Peyer's patch (tissue), 4 donors: ENCODE measurements at places on chromosomes 7 and 10.

GRCh38 chr7:39696631-39697030 is 73.3 kb downstream of the RALA start:
- H3K27me3 ChIP-seq = no peaks in the 10 kb centered on the region
- no peak overlapping the region for H3K27ac ChIP-seq
- H3K4me3 ChIP-seq = no peak overlapping the region
- no peaks in the 10 kb centered on the region for H3K36me3 ChIP-seq
- no peak for DNase-seq

GRCh38 chr10:42830237-42830636 is 47.6 kb downstream of the BMS1 start:
- no peaks in the 10 kb centered on the region for H3K36me3 ChIP-seq
- H3K4me1 ChIP-seq = no peaks in the 10 kb centered on the region
- no peak for DNase-seq
- no peaks in the 10 kb centered on the region for H3K27me3 ChIP-seq

GRCh38 chr10:76150139-76150875 is 718.9 kb downstream of the LRMDA start:
- DNase-seq = no peak
- H3K36me3 ChIP-seq = no peaks in the 10 kb centered on the region
- no peaks in the 10 kb centered on the region for H3K27me3 ChIP-seq
- H3K4me3 ChIP-seq = no peak overlapping the region

GRCh38 chr7:23696916-23697441 is 13.0 kb upstream of the STK31 start:
- H3K4me3 ChIP-seq = no peak overlapping the region
- H3K27ac ChIP-seq = no peak overlapping the region
- H3K27me3 ChIP-seq = no peaks in the 10 kb centered on the region

DNA sequence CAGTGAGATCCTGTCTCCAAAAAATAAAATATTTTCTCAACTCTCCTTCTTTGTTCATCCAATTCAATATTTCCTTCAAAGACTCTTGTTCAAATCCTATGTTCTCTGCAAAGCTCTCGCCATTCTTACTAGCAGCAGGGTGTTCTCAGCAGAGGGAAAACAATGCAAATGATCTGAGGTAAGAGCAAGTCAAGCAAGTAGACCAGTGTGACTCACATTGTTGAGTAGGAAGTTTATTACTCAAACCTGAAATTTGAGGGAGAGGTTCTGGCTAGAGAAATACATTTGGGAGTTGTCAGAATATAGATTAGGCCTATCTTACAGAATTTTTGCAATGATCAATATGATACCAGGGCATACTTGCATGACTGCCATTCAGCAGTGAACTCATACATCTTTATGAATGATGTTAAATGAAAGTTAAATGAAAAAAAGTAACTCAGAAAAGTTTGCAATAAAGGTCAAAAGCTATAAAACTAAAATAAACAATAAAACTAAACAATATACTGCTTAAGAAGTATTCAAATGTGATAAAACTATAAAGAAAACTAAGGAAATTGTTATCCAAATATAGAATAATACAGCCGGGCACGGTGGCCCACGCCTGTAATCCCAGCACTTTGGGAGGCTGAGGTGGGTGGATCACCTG is 5.8 kb downstream of the IDE start:
- no peak overlapping the region for H3K4me3 ChIP-seq
- H3K36me3 ChIP-seq = no peaks in the 10 kb centered on the region
- no peak for DNase-seq
- no peaks in the 10 kb centered on the region for H3K4me1 ChIP-seq

DNA sequence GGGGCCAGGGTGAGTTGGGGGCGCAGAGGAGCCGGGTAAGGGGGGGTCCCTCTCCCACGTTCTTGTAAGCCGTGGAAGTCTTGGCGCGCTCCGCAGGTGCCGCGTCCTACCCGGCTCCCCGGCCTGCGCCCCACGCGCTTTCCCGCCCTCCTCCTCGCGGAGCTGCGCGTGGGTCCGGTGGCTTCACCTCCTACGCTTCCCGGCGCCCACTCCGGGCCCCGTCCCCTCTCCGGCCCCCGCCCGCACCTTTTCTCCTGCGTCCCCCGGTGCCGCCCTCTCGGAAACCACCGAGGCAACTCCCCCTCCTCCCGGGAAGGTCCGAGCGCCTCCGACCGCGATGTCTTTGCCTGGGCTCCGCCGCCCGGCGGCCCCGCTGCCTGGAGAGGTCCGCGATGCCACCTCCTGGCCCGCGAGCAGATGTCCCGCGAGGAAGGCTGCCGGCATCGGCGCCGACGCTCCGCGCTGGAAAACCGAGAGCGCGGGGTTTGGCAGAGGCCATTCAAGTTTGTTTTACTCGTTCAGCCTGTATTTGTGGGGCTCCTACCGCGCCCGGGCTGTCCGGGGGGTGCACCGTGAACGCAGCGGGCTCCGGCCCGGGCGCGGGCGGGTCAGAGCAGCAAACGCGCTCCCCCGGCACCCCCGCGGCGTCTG is 2.4 kb upstream of the NKX6-2 start:
- no peak overlapping the region for H3K4me3 ChIP-seq
- H3K4me1 ChIP-seq = no peaks in the 10 kb centered on the region
- no peak for DNase-seq
- no peaks in the 10 kb centered on the region for H3K27me3 ChIP-seq
- H3K36me3 ChIP-seq = peaks cover under 1% of the 10 kb centered on the region

- no peak overlapping the region for H3K4me3 ChIP-seq
- no peaks in the 10 kb centered on the region for H3K36me3 ChIP-seq
- no peaks in the 10 kb centered on the region for H3K4me1 ChIP-seq
- no peaks in the 10 kb centered on the region for H3K27me3 ChIP-seq
- H3K27ac ChIP-seq = no peak overlapping the region
Observed at GRCh38 chr10:64363687-64364086, 842.5 kb downstream of the REEP3 start.

GRCh38 chr7:133625046-133625445 is 372.2 kb downstream of the EXOC4 start:
- H3K36me3 ChIP-seq = no peaks in the 10 kb centered on the region
- H3K27ac ChIP-seq = no peak overlapping the region
- no peak for DNase-seq
- no peaks in the 10 kb centered on the region for H3K27me3 ChIP-seq
- no peak overlapping the region for H3K4me3 ChIP-seq

GRCh38 chr7:150944066-150945042 is 33.8 kb downstream of the KCNH2 start:
- no peak for DNase-seq
- H3K4me1 ChIP-seq = no peaks in the 10 kb centered on the region
- H3K27me3 ChIP-seq = no peaks in the 10 kb centered on the region
- no peaks in the 10 kb centered on the region for H3K36me3 ChIP-seq

DNA sequence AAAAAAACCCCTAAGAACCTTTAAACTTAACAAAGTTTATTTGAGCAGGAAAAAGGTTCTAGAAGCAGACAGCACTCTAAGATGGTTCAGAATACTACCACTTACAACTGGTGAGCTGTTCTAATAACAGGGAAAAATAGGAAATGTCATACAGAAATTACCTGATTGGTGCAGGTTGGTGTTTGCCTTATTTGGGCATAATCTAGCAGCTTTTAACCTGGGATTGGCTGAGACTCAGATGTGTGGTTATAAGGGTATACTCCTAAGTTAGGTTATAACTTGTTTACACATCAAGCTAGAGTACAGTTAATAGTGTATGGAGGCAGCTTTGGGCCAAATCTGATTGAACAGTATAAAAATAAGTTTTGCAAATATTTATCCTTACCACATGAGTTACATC is 59.8 kb downstream of the MAPK8 start:
- no peaks in the 10 kb centered on the region for H3K27me3 ChIP-seq
- H3K27ac ChIP-seq = no peak overlapping the region
- no peaks in the 10 kb centered on the region for H3K36me3 ChIP-seq

DNA sequence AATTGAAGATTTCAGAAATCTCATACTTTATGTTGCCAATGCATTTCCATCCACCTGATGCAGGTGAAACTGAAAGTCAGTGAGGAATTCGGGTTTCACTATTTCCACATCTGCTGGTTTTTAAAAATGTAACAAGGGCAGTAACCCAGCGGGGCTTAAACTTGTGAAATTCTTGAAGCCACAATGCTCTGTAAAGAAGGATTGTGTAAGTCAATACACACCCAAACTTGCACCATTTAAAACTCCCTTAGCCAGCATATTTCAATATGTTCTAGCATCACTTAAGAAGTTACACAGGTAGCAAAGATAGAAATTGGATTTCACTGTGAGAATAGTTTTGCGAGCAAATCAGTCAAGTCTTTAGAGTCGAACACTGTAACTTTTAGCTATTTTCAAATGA is 386.1 kb downstream of the PLXDC2 start:
- H3K4me3 ChIP-seq = no peak overlapping the region
- H3K27me3 ChIP-seq = no peaks in the 10 kb centered on the region
- no peaks in the 10 kb centered on the region for H3K4me1 ChIP-seq

- no peaks in the 10 kb centered on the region for H3K4me1 ChIP-seq
- peak overlapping the region; percentile 96 for H3K27ac ChIP-seq
- H3K36me3 ChIP-seq = no peaks in the 10 kb centered on the region
Observed at GRCh38 chr7:96321031-96321657, 754 bp downstream of the SLC25A13 start.

- H3K27ac ChIP-seq = no peak overlapping the region
- H3K27me3 ChIP-seq = no peaks in the 10 kb centered on the region
- no peak overlapping the region for H3K4me3 ChIP-seq
Observed at GRCh38 chr7:159370-160270, 32.8 kb upstream of the FAM20C start.

DNA sequence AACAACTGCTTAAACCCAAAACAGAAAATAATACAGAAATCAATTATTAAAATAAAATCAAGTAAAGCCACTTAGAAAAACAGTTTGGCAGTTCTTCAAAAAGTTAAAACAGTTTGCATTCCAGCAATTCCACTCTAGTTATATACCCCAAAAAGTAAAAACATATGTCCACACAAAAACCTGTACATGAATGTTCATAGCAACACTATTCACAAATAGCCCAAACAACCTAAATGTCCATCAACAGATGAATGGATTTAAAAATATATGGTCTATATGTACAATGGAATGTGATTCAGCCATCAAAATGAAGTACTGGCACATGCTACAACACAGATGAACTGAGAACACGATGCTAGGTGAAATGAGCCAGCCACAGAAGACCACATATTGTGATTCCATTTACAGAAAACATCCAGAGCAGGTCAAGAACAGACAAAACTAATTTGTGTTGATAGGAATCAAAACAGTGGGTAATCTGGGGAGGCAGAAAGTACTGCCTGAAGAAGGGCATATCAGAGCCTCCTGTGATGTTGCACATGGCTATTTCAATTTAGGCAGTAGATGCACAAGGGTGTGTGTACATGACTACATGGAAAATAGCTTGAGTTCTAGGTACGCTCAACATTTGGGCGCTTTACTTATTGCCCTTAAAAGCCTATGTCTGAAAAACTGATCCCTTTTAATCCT is 66.3 kb downstream of the CYTH3 start:
- no peak for DNase-seq
- H3K4me1 ChIP-seq = peaks cover 5% of the 10 kb centered on the region
- no peaks in the 10 kb centered on the region for H3K36me3 ChIP-seq
- H3K27me3 ChIP-seq = no peaks in the 10 kb centered on the region
- H3K4me3 ChIP-seq = no peak overlapping the region
- no peak overlapping the region for H3K27ac ChIP-seq

DNA sequence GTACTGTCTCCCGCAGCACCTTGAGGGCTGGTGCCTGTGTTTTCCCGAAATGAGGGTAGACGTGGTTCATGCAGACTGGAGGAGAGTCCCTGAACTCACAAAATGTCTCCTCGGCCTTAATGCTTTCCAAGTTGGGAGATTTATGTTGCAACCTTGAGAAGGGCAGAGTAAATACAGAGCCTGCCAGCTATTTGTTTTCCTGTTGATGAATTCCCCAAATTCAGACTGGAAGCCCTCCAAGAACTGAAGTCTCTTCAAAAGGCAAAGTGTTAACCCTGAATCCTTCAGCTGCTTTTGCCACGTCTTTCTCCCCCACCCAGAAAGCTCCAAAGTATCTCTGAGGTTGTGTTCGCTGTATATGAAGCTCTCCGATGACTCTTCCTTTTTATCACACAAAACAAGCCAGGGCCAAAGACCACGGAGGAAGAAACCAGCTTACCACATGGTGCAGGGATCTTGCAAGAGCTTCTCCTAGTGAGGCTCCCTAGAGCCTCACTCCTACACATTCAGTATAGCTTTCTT is 254.7 kb upstream of the NFE2L3 start:
- no peak overlapping the region for H3K4me3 ChIP-seq
- no peaks in the 10 kb centered on the region for H3K27me3 ChIP-seq
- no peaks in the 10 kb centered on the region for H3K36me3 ChIP-seq
- H3K4me1 ChIP-seq = peaks cover 9% of the 10 kb centered on the region
- H3K27ac ChIP-seq = no peak overlapping the region
- no peak for DNase-seq

GRCh38 chr7:73885975-73886798 is 25.2 kb downstream of the TMEM270 start:
- no peak overlapping the region for H3K27ac ChIP-seq
- H3K27me3 ChIP-seq = no peaks in the 10 kb centered on the region
- H3K4me3 ChIP-seq = no peak overlapping the region
- no peaks in the 10 kb centered on the region for H3K36me3 ChIP-seq

- no peak for DNase-seq
- peak overlapping the region; percentile 94 for H3K27ac ChIP-seq
- H3K27me3 ChIP-seq = no peaks in the 10 kb centered on the region
- peak overlapping the region; percentile 90 for H3K4me3 ChIP-seq
Observed at GRCh38 chr10:6204341-6205191, 1.8 kb downstream of the PFKFB3 start.

DNA sequence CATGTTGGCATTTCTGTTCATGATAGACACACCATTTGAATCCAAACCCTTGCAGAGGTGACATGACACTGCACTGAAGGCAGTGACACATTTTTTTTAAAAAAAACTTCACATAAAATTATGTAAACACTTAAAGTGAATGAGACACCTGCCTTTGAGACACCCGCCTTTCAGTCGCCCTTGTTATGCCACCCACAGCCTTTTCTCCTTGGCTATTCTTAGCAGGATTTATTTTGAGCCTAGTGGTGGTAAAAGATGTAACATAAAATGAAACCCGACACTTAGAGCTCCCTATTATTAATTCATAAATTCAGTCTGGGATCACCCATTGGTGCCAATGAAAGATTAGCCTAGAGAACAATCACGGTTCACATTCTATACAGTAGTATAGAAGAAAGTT is 161.3 kb downstream of the DYNC1I1 start:
- no peak for DNase-seq
- H3K27ac ChIP-seq = no peak overlapping the region
- H3K36me3 ChIP-seq = no peaks in the 10 kb centered on the region
- no peak overlapping the region for H3K4me3 ChIP-seq
- no peaks in the 10 kb centered on the region for H3K27me3 ChIP-seq

DNA sequence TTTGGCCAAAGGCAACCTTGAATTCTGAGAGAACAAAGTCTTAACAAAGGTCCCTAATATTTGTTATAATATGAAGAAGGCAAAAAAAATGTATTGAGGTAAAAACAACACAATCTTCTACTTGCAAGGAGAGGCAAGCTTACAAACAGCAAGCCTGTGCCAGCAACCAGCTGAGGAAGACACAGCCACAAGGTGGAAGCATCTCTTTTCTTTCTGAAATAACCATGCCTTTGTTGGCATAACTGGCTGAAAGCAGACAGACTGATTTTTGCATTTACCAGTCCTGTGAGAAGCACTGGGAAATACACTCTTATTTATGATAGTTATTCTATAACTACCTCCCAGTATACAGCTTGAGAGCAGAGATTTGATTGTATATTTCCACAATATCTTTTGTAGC is 292.0 kb downstream of the PHTF2 start:
- H3K27me3 ChIP-seq = no peaks in the 10 kb centered on the region
- H3K36me3 ChIP-seq = no peaks in the 10 kb centered on the region
- H3K4me3 ChIP-seq = no peak overlapping the region
- DNase-seq = no peak

GRCh38 chr7:125820495-125820894 is 890.9 kb upstream of the POT1 start:
- H3K4me1 ChIP-seq = no peaks in the 10 kb centered on the region
- H3K27me3 ChIP-seq = no peaks in the 10 kb centered on the region
- DNase-seq = no peak
